ENCODE measurements at places on chromosomes 2 and 18.

- DNase-seq, result no peak
Observed at GRCh38 chr2:136054856-136055255, 63.1 kb downstream of the CXCR4 start.

DNA sequence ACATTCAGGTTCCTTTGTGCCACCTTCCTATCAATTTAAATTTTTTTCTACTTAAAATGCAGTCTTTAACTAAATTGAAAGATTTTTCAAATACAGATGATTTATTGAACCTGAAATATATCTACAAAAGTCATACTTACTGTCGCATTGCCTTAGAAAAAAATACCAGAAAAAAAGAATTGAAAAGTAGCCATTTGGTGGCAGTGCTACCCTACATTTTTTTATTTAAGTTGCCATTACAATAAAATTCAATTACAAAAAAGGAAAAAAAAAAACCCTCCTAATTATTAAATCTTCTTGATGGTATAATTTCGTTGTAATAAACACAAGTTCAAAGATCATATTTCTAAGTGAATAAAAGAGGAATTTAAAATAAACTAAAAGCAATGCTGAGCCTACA, 43.4 kb downstream of the DSC3 start:
- no peak for DNase-seq

GRCh38 chr2:206160125-206160806, 571 bp downstream of the EEF1B2 start:
- peak; percentile 20 for DNase-seq

GRCh38 chr2:134372611-134373131, 118.8 kb downstream of the MGAT5 start:
- no peak for DNase-seq

- DNase-seq, result no peak
Observed at GRCh38 chr2:180478883-180479282, 471.8 kb upstream of the CWC22 start.

- DNase-seq, result no peak
Observed at GRCh38 chr2:117980783-117981676, 32.8 kb downstream of the CCDC93 start.

GRCh38 chr18:76216096-76216495, 278.9 kb downstream of the ZNF516 start:
- DNase-seq, result no peak

GRCh38 chr2:173589604-173590275, 235.1 kb downstream of the CDCA7 start:
- DNase-seq, result no peak

GRCh38 chr2:111986116-111986900, 68.8 kb upstream of the TMEM87B start:
- no peak for DNase-seq

GRCh38 chr18:75111760-75112159, 97.2 kb downstream of the PTGR3 start:
- DNase-seq, result no peak

GRCh38 chr2:37005118-37005868, 39.0 kb upstream of the STRN start:
- DNase-seq, result no peak

DNA sequence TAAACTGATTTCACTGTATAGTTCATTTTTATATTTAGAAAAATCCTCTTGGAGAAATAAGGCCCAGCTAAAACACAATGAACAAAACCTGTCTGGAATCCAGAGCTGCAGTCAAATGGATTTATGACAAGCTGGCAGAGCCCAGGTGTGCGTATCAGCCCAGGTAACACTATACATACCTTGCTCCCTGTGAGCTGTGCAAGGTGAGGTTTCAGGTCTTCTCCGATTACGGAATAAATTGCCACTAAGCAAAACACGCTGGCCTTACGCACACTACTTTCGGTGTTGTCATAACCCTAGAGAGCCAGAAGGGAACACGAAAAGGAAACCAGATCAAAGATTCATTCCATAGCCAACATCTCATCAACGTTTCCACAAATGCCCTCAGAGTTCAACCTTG, 61.9 kb upstream of the TFCP2L1 start:
- DNase-seq, result no peak

- no peak for DNase-seq
Observed at GRCh38 chr2:226489775-226490541, 309.7 kb downstream of the IRS1 start.

- no peak for DNase-seq
Observed at GRCh38 chr2:7363906-7364305, 446.7 kb downstream of the RNF144A start.

DNA sequence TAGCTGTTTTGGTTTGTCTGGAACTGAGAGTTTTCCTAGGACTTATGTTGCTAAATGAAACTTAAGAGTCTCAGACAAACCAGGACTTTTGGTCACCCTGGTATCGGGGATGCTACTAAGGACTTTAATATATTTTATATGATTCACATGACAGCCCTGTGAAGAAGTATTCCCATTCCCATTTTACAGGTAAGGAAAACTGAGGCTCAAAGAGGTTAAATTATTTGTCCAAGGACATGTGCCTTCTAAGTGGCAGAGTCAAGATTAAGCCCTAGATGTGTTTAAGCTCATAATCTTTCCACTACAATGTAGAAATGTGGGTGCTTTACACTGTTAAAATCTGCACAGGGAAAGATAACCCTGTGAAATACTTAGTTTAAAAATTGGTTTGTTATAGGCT, 77.7 kb upstream of the ATP5MC3 start:
- DNase-seq, result no peak

GRCh38 chr2:112493858-112494648, 12.1 kb downstream of the TTL start:
- DNase-seq, result no peak

DNA sequence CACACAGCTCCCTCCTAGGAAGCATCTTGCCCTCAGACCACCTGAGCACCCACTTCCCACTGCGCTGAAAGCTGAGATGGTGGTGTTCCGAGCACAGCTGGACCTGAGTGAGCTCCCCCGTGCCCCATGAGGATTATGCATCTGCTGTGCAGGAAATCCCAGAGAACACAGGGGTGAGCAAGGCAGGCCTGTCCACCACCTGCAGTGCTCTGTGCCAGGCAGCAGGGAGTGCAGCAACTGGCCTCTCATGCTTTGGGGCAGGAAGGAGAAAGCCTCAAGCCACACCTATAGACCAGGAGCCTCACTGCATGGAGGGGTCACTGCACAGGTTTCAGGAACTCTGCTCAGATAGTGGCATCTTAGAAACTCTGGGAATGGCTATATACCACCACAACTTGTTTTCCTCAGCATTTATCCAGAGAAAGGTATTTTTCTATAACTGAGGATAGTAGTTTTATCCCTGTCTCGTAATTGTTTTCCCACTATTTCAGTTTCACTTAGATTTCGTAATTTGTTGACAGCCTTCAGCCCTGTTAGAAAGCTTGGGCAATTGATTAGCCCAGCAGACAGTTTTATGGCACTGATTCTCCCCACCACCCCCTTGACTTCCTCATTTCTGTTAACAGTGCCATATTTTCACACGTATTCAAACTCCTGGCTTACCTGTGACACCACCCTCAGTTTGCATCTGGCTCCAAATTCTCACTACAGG, 144.3 kb upstream of the DAPL1 start:
- no peak for DNase-seq

GRCh38 chr2:196160101-196160500, 11.3 kb downstream of the STK17B start:
- DNase-seq, result peak; percentile 51

DNA sequence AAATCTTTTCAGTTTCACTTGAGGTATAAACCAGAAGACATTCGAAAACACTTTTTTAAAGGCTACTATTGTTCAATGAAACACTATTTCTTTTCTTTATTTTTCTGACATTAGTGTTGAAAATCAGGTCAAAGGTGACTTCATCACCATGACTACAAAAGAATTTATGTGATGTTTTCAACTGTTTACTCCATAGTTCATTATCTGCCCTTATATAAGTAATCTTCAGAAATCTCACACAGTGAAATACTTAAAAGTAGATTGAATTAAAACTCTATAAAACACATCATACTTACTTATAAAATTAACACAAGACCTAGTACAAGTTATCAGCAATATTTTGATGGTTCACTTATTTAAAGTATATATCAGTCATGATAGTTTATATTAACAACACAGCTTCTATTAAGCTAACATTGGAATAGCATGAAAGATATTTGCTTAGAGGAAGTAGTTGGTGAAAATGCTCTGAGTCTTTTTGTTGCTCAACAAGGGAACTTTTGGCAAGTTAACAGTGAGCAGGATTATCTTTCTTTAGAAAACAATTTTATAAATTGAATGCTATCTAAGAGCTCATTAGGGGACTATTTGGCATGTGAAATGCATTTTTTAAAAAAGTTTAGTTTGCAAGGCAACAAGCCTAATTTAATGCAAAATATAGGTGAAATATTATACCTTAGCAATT, 60.8 kb downstream of the MC4R start:
- DNase-seq, result no peak

DNA sequence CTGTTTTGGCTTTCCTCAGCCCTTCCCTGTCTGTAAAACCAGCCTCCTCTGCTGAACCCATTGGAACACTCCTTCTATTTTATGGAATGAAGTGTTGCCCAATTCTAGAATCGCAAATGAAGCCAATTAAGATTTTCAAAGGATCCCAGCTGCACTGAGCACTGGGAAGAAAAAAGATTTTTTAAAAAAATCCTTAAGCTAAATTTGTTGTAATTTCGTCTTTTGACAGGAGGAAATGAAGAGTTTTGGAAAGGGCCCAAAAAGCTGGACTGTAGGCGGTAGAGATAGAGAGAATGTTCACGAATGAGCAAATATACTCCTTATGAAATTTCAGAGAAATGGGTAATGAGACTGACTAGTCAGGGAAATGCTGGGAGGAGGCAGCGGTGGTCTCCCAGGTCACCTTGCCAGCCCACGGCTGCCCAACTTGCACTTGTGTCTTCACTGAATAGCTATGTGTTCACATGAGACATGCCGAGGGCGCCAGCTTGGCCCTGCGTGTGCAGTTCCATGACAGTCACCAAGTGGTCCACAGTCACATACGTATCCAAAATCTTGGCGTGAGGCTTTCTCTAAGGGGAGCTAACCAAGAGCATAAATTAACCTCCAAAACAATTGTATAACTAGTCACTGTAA, 69.9 kb downstream of the SGPP2 start:
- no peak for DNase-seq

DNA sequence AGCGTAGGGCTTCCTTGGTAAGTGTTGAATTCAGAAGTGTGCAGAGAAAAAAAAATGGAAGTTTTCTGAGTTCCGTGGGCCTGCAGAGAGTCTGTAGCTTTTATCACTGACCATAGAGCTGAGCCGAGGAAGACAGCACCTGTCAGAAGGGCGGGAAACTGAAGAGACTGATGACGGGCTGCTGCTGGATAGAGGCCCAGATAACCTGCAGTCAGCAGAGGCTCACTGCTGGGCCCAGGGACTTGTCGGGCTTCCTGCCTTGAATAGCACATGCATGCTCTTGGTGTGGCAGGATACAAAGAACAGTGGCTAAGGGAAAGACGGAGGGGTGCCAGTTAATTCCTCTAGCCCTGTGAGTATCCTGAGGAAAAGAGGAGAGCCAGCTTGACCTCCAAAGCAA, 166.4 kb downstream of the MGAT5 start:
- no peak for DNase-seq

DNA sequence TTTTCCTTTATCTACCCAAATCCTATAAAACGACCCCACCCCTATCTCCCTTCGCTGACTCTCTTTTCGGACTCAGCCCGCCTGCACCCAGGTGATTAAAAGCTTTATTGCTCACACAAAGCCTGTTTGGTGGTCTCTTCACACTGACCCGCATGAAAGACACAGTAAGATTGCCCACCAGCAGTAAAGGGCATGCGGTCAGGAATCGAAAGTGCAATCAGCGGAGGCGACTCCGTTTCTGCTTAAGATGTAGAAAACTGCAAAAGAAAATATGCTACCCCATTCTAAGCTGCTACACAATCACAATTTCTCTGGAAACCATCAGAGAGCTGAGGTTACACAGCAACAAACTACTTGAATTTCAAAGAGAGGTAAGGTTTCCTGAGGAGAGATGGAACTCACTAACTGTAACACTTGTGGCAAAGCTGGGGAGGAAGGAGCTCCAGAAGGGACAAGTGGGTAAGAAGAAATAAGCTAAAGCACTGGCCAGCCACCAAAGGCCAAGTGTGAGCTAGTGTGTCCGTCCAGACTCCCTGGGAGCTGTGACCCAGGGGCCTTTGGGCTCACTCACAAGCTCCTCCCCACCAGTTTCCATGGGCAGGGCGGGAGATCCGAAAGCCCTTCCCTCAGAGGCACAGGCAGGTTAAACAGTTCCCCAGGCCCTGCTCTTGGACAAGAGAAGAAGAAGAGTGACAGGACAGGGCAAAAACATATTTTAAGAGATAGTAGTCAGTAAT, 72.8 kb upstream of the TGFA start:
- DNase-seq, result no peak

DNA sequence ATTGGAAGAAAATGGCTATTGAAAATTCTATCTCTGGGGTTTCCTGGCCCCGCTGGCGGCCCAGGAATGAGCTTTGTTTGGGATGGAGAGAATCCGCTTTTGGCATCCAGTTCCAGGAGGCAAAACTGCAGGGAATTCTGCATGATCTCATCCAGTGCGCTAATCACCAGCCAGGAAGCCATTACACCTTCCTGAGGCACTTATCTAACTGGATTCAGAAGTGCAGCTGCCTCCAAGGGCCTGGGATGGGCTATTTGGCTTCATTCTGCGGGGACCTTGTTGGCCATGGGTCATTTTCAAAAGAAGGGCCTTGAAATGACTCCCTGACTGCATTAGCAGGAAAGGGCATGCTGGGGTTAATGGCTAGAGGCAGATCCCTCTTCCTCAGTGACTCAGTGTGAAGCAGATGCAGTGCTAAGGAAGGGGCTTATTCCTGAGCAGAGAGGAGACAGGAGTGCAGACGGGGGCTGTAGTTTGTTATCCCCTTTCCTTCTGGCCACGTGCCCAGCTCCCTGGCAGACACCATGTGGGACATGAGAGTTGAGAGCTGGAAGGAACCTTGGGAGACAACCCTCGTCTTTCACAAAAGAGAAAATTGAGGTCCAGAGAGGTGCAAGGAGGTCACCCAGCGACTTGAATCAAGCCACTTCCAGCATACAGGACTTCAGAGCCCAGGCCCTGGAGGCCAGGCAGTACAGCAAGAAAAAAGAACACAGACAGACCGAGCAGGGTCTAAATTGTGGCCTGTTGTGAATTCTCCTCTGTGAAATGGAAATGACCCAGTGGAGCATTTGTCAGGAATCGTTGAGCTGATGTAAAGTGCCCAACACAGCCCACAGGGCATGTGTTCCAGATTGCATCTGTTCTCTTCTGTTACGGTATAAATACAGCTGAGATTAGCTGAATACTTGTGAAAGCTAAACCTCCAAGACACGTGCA, 161.8 kb downstream of the PRKCE start:
- no peak for DNase-seq

All from activated T-cell treated with anti-CD3 and anti-CD28 coated beads, Interleukin-2, amount 50 U/mL, for 48 hours (primary cell).